ENCODE measurements at places on chromosomes 6 and 20.

- peak; percentile 74 for DNase-seq
Observed at GRCh38 chr20:25136643-25137559, 55.0 kb upstream of the VSX1 start.

GRCh38 chr20:57703013-57703412, 6.8 kb downstream of the PMEPA1 start:
- DNase-seq, result no peak

DNA sequence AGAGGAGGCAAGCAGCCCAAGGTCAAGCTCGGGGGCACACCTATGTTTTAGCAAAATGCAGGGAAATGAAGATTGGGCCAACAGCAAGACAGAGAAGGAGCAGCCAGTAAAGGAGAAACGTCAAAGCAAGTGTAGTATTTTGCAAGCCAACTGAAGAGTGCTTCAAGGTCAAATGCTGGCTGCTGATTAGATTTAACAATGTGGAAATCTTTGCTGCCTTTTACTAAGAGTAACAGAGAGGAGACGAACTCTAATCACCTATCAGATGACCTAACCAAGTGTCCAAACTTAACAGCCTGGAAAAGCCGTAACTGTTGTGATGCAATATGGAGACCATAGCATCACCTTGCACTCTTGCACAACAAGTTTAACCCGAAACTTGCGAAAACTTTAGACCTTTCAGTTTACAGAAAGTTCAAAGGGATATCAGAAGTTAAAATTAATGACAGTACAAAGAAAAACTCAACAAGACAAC, 30.4 kb downstream of the AKIRIN2 start:
- DNase-seq, result no peak

- no peak for DNase-seq
Observed at GRCh38 chr6:69895396-69895795, 29.0 kb downstream of the COL19A1 start.

GRCh38 chr6:26056583-26057350, 30.5 kb upstream of the HFE start:
- DNase-seq, result no peak

DNA sequence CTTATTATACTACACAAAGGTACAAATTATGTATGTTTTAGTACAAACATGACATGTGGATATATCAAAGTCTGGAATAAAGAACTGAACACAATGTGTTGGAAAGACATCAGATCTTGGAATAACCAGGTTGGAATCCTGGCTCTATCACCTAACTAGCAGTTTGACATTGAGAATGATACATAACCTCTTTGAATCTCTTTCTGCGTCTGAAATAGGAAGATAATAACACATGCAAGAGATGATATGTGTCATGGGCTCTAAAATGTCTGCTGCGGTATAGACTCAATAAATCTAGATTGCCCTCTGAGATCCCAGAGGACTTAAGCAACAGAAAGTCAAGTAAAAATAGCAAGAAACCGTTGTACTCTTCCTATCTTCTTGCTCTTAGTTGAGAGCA, 66.8 kb upstream of the CCN2 start:
- DNase-seq, result no peak

DNA sequence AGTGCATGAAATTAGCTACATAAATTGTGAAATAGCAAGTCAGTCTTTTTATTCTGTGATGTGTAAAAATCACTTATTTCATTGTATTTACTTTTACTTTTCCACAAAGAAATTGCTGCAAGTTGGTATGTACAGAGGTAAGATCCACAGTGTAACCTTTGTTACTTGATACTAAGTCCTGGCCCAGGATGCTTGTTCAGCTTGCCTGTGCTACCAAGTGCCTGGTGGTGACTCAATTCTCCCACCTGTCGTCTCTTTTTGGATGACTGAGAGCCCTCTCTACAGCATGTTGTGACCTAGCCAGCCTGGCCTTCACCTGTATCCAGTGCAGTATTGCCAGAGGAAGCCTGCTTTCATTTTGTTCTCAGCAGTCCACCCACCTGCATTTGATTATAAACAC, 54.9 kb downstream of the ANKRD6 start:
- no peak for DNase-seq

Data from skeletal muscle cell (primary cell).